Iris pigment epithelial cell (primary cell): ENCODE measurements at places on chromosomes 5 and 9.
A peak's percentile ranks its signal among the peaks of the same experiment; 100 is the strongest.

DNA sequence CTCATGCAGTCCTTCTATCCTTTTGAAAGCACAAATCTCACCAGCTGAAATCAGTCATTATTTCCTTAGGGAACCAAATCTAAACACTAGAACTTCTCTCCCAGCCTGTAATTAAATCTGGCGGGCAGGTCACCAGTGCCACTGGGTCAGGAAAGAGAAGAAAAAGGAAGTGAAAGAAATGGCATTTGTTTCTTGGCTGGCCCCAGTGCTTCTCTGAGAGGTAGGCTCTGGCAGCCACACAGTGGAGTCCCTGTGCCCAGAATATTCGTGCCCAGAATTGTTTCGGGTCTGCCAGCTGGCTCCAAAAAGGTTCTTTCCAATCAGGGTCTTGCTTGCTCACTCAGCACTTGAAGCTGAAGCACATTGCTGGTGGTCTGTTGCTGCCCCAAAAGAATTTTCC lies 133.9 kb upstream of the MTAP start:
- DNase-seq = no peak

GRCh38 chr9:4490705-4491625 lies 697 bp downstream of the SLC1A1 start:
- no peak for DNase-seq

GRCh38 chr5:150175076-150175475 lies 8.5 kb downstream of the CDX1 start:
- DNase-seq = no peak

DNA sequence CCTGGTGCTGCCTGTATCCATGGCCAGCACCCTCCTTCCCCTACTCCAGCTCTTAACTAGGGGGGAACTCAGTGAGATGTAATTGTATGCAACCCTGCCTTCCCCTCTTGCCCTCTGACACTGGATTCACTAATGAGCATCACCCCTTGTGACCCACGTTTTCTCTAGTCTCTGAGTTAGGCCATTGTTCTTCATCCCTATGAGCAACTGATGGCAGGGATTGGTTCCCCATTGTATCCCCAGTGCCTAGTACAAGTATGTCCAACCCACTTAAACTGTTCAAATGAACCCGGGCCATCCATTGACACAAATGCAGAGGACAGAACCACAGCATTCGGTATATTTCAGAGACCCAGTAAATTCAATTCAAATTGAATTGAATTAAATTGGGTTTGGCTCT lies 77.6 kb upstream of the ASTN2 start:
- no peak for DNase-seq

DNA sequence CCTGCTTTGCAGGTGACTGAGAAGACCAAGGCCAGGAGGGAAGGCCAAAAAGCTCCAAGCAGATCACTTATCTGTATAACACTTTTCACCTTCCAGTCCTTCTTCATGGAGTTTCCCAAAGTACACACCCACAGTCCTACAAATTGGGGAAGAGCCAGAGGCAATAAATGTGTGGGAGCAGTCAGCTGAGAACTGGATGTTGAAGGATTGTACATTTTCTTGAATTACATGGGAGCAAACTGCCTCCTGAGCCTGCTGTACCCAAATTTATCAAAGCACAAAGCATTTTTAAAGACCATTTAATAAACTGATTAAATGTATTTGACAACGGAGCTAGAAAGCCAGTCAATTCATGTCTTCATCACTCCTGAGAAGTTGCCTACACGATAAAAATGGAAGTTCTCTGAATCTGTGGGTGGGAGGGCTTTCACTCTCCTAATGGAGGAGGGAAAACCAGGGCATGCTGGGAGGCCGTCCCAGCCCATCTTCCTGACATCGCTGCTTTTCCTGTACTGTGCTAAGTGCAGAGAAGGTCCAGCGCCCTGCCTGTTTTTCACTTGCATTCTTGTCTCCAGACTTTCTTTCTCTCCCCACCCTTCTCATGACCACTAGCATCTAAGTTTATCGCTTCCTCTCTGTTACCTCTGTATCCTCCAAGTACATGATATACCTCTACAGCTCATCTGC lies 79.0 kb downstream of the KCNIP1 start:
- DNase-seq = no peak

GRCh38 chr5:56457887-56458812 lies 225.0 kb upstream of the ANKRD55 start:
- no peak for DNase-seq

- DNase-seq = no peak
Measured at GRCh38 chr5:79938468-79938867, 52.6 kb downstream of the MTX3 start.

DNA sequence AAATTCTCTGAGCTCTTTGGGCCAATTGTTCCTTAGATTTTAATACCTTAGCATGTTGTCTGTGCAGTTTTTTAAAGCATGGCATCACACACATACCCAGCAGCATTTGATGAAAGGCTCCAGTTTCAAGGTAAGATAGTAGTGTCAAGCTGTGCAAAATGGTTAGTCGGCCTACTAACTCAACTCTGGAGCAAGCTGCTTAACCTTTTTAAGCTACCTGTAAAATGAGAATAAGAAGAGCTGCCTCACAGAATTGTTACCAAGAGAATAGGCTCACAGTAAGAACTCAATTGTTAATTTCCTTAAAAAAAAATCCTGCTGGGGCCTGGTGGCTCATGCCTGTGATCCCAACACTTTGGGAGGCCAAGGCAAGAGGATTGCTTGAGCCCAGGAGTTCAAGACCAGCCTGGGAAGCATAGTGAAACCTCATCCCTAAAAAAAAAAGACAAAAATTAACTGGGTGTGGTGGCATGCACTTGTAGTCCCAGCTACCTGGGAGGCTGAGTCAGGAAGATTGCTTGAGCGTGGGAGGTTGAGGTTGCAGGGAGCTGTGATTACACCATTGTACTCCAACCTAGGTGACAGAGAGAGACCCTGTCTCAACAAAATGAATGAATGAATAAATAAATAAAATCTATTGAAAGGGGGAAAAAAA lies 96.5 kb downstream of the IQGAP2 start:
- no peak for DNase-seq

DNA sequence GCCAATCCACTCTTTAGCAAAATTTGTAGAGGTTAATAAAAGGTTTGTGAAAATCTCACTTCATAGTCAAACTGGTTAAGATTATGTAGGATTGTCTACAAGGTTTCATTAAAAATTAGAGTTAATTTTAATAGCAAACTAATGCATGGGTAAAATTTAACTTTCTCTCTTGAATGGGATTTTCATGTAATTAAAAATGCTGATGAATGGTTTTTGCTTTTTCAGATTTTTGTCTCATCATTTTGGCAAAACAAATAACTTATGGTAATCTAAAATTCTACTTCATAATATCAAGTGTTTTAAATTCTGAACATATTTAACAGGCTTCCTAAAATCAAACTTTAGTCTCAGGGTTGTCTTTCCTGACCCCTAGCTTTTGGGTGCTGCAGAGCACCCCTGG lies 113.8 kb upstream of the FAM174A start:
- no peak for DNase-seq

- no peak for DNase-seq
Measured at GRCh38 chr9:133463234-133463863, 3.6 kb downstream of the CACFD1 start.

- DNase-seq = no peak
Measured at GRCh38 chr5:179114756-179115155, 54.6 kb downstream of the ZNF354C start.

DNA sequence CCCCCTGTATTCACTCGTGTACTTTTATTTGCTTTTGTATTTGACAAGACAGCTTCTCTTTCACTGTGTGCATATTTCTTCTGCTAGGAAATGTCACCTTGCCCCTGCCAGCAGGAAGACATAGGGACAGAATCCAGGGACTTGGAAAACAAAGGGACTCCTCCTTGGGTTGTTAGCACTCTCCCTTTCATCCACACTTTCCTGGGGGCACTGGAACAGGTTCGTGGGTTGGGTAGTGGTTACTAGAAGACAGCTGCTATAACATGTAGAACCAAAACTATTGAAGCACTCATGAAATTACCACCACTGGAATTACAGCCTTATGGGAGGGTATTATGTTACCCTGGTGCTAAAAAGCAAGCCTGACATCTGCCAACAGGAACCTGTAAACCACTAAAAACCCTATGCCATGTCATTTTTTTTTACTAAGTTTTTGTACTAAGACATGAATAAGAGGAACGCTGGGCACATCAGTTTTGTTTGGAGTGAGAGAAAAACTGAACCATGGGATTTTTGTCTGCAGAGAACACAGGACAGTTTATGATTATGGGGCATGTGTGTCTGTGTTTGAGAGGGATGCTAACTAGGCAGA lies 4.7 kb upstream of the CCL28 start:
- no peak for DNase-seq

GRCh38 chr9:136460772-136461325 lies 21.2 kb upstream of the INPP5E start:
- DNase-seq = no peak

GRCh38 chr9:8486095-8486494 lies 686.5 kb upstream of the DMAC1 start:
- DNase-seq = peak; percentile 3

DNA sequence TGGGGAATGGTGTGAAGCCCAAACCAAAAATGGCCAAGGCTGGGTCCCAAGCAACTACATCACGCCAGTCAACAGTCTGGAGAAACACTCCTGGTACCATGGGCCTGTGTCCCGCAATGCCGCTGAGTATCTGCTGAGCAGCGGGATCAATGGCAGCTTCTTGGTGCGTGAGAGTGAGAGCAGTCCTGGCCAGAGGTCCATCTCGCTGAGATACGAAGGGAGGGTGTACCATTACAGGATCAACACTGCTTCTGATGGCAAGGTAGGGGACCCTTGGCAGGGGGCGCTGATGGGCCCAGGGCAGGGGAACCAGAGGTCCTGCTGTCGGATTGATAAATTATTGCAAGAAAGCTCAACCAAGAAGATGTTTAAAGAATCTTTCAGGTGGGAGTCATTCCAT lies 19.8 kb downstream of the ABL1 start:
- no peak for DNase-seq

DNA sequence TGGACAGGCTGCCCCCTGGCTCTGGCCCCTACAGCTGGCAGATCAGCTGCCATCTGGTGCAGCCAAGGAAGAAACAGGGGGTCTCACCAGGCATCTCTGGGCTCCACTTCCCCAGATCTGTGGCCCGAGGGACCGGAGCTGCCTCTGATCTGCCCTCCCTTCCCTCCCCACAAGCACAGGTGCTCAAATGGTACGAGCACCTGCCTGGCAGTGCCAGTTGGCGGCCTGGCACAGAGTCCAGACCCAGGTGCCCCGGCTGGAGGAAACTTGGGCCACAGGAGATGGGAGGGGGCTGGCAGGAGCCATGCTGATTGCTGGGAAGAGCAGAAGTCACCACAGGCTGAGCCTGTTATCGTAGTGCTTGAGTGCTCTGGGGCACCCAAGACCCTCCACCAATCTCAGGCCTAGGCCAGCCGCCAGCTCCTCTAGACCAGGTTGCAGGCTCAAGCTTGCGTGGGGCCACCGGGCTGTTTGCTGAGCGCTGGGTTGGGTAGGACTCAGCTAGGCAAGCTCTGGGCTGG lies 5.0 kb upstream of the CAMK2A start:
- no peak for DNase-seq

- no peak for DNase-seq
Measured at GRCh38 chr5:93998951-93999455, 257.6 kb upstream of the POU5F2 start.

DNA sequence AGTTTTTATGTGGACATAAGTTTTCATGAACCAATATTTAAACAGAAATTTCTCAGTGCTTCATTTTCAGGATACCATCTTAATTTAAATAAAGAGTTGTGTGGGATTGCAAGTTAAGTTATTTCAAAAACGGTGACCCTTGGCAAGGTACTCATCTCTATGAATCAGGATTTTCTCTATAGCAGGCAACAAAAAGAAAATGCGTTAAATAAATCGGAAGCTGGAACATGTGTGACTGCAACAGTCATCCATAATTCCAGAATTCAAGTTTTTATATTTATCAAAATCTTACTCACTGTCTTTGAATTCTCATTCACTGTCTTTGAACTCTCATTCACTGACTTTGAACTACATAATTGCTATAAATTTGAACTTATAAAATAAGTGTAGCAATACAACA lies 5.8 kb upstream of the RECK start:
- no peak for DNase-seq

GRCh38 chr5:140108093-140109017 lies 5.6 kb upstream of the PURA start:
- DNase-seq = no peak

DNA sequence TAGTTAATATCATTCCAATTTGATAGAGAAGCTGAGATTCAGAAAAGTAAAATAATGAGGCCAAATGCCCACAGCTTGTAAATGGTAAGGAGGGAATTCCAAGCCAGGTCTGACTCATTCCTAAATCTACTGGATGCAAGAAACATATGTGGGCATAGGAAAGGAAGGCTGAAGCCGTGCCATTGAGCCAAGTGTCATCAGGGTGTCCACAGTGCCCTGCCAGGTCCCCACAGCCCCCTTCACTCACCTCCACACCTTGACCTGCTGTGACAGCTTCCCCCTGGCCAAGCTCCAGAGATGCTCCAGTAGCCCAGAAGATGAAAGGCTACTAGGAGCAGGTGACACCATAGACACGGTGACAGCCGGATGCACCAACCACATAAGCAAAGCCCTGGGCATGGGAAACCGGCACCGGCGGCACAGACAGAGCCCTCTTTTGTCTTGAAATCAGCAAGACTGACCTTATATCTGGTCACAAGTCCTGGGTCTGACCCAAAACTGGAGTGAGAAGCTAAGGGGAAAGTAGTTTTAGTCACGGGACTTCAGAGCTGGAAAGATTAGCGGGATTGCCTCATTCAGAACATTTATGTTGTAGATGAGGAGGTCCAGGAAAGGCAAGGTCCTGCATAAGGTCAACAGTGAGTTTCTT lies 20.1 kb upstream of the FAT2 start:
- no peak for DNase-seq

- DNase-seq = no peak
Measured at GRCh38 chr9:124088476-124088837, 76.9 kb downstream of the LHX2 start.

DNA sequence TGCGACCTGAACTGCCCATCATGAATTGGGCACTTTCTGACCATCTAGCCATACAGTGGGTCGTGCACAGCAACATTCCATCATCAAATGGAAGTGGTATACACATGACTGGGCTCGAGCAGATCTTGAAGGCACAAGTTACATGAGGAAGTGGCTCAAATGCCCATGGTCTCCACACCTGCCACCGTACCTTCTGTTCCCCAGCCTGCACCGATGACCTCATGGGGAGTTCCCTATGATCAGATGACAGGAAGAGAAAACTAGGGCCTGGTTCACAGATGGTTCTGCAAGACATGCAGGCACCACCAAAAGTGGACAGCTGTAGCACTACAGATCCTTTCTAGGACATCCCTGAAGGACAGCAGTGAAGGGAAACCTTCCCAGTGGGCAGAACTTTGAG lies 21.8 kb downstream of the MTMR12 start:
- DNase-seq = no peak
